Stimulated activated CD4-positive, alpha-beta T cell treated with anti-CD3 and anti-CD28 coated beads, Interleukin-4, amount 100 ng/mL, for 24 hours (primary cell): ENCODE measurements at places on chromosomes 13 and 19.

DNA sequence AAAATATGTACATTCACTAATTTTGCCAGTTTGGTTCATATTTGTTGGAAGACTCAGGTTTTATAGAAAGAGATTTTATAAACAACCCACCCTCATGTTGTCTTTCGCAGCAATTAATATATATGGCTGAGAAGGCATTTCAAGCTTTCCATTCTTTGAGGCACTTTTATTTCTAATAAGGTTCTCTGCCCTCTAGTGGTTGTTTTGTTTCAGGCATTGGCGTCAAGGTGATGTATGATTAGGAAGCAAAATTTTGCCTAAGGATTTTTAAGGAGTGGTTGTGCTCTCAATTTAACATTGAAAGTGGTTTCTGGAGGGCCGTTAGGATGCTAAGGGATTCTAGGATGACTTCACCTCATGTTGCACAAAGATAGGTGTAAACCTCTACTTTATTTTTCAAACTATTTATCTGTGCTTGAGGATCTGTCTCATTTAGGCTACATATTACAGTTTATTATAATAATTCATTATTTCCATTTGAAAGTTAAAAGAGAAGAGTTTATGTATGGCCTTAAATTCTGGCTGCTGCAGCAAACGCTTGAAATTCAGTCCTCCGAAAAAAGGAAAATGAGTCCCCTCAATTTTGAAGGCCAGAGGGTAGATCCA lies 35.9 kb downstream of the OXGR1 start:
- no peak for DNase-seq

GRCh38 chr19:58007285-58007684 lies 4.7 kb upstream of the ZNF606 start:
- no peak for DNase-seq

DNA sequence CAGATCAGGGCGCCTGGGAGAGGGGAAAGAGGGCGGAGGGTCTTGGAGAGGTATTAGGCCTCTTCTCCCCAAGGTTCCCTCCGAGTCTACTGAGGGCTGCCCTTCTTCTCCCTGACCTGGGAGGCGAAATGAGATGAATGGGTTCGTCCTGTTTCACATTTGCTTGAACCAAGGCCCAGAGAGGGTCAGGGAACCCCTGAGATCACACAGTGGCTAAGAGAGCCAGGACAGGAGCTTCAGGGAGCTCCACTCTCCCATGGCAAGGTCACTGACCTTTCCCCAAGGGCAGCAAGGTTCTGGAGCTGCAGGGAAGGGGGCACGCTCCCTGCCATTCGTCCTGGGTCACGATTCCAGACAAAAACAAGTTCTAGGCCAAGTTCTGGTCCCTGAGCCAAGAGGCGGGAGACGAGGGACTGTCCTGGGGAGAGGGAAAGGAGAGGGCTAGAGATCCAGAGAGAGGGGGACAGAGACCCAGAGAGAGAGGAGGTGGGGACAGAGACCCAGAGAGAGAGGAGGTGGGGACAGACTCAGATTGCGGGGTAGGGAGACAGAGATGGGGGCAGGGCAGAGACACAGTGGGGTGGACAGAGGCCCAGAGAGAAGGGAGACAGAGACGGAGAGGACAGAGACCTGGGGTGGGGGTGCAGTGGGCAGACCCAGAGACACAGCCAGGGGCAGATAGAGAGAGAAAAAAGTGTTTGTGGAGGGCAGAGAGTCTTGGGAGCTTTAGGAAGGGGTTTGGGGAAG lies 541 bp downstream of the ASPDH start:
- DNase-seq, result no peak

DNA sequence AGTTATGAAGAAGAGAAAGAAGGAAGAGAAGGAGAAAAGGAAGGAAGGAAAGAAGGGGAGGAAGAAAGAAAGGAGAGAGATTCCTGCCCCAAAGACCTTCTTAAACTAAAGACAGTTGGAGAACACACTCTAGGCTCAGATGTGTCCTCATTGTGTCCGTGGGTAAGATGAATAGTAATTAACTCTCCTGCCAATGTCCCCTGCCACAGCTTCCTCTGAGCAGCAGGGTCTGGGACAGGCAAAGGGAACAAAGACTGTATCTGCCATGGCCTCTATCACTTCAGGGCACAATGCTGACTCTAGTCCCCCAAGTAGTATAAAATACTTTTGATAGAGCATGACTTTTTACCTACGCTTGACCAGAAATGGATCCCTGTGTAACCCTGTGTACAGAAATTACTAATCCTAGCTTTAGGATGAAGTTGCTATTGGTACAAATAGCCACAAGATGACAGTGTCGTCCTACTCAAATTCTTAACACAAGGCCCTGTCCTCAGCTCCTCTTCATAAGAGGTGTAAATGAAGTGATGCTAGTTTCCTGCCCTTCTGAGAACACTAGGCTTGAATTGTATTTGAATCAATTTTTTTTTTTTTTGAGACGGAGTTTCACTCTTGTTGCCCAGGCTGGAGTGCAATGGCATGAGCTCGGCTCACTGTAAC lies 186.2 kb upstream of the GPR12 start:
- DNase-seq, result no peak
